ENCODE measurements at places on chromosomes 2 and 18. TPM values are rescaled to one million over a fixed set of nuclear protein-coding genes. Genes with fewer than 3 reads are reported as not detected.
A peak's percentile ranks its signal among the peaks of the same experiment; 100 is the strongest.

TTN gene
- total RNA-seq: 0.03 TPM

GRCh38 chr18:58671632-58672564 lies 633 bp downstream of the MALT1 start:
- DNase-seq: peak; percentile 38

SPATA3 gene
- total RNA-seq: not detected

BCL11A gene
- total RNA-seq: 9.8 TPM

SOWAHC gene
- total RNA-seq: 13.1 TPM

DNA sequence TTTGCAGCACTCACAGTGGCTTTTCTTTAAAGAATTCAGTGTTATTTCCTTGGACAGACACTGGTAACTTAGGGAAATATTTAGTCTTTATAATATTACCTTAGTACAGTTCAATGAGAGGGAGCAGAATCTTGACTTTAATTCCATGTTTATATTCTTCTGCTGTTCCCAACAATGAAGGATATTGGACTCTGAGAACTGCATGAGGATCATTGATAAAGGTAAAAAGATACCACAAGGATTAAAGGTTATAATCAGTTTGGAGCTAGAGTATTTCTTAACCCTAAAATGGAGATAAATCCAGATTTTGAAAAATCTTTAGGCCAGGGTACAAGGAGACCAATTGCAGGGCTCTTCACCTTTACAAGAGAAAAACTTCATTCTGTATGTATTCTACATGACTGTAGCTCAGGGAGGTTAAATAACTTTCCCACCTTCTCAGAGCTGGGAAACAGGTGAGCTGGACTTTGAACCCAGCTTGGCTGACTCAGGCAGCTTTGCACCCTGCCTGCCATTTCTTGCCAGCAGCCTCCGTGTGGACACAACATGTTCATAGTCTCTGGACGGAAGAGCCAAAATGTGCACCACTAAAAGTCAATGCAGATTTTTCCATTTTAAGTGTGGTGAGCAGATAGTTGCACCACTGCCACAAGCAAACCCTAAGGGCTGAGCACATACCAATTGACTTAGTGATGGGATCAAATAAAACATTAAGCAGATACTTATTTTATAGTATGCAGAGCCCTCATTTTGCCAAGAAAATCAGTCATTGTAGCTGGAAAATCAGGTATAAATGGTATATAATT lies 26.7 kb downstream of the UPP2 start:
- DNase-seq: no peak

NETO1 gene
- total RNA-seq: not detected

- peak; percentile 17 for DNase-seq
Observed at GRCh38 chr2:11532416-11533055, 1.3 kb upstream of the GREB1 start.

DNA sequence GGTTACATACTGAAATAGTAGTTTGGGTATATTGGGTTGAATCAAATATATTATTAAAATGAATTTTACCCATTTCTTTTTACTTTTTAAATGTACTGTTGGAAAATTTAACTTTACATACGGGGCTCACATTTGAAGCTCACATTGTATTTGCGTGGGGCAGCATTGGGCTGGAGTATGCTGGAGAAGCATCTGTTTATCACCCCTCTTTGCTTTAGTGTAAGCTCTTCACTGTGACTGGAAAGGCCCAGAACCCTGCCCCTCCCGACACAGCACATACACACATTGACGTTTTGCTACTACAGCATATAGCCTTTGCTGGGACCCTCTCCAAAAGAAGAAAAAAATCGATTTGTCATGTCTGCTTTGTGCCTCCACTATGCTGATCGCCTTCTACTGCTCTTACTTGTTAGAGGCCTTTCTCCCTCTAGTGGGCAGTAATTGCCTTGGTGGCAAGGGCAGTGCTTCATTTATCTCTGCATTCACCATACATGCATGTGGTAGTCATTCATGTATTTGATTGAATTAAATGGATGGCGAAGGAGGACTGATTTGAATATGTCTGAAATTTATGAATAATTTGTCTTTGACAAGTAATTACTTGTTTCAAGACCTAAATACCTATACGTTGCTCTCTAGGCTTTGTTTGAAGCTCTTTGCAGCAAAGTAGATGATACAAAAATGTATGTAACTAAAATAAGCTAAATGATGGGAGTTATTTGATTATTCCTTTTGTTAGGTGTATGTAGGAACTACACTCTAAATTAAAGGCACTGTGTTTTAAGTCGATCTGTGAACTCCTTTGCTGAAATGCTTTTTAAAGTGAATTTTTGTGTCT lies 37.4 kb downstream of the VAPA start:
- DNase-seq: peak; percentile 48

MAP3K19 gene
- not detected for total RNA-seq

Measured in HT1080 (cell line).